ENCODE measurements at places on chromosomes 1 and 21.

DNA sequence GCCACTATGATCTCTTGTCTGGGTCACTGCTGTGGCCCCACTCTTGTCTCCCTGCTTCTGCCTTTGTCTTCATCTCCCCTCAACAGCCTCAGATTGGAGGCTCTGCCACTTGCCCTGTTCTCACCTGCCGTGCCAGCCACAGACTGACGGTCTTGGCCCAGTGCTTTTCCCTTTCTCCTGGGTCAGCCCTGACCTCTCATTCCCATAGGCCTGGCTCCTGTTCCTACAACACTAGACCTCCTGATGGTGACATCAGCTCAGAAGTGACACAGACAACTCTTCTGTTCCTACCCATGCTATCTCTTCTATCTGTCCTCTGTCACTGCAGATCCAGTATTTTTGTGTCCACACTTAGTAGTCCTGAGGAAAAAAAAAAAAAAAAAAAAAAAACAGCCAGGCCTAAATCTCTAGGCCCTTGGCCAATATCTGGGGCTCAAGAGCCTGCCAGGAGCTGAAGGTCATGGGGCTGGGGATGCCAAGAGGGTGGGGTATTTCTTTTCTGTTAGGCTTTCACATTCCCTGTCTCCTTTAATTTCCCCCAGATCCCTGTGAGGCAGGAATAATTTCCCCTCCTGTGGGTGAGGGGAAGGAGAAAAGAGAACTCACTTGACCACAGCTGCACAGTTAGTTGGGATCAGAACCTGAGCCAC lies 42.0 kb upstream of the FOXO6 start:
- DNase-seq, result no peak

DNA sequence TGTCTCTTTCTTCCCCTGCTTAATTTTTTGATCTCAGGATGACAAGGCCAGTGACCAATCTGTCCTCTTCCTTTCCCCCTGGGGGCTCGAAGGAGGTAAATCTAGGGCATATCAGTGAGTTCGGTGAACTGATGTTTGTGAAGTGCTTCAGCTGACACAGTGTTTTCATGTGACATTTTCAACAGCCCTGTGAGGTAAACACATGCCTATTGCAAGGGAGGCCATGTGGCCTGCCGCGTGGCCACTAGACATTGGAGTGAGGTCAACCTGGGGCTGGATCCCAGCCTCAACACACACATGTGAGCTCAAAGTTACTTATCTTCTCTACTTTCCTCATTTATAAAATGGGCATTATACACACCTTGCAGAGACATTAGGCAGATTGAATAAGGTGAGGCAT lies 126.3 kb downstream of the PLPP3 start:
- no peak for DNase-seq

DNA sequence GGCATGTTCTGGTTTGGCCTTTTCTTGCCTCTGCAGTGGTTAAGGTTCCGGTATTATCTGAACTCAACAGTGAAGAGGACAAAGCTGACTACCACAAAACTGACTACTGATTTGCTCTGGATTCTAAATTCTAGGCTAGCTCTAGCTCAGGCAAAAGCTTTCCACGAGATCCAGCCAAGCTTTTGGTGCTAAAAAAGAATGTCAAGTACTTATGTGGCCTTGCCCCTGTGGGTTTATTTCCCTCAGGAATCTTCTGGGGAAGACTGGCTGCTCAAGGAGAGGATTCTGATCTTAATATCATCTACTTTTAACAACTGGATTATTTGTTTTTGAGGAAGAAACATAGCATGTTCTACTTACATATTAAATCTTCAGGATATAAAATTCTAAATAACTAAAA lies 26.1 kb upstream of the MTMR11 start:
- DNase-seq, result no peak

DNA sequence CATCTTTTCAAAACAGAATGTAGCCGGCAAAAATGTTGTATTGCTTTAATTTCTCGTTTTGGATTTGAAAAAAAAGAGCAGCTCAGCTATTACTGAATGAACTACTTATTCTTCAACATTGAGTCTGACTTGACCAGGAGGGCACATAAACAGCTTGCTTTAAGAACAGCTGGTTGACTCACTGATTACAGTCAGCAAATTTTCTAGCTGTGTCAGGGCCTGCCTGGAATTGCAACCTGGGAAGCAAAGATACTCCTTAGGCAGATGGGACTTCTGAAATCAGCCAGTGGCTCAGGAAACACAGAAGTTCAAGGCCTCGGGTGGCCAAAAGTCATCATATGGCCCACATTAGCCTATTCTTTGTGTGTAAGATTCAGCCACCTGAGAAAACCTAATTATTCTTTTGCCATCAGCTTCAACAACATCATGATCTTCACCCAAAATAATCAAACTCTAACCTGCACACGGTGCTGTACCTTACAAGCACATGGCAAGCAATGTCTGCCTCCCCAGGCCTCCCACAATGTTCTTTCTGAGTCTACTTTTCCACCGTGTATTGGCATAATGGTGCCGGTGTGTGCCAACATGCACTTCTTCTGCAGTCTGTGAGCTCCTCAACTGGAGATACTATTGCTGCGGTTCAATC lies 307.2 kb downstream of the HHIPL2 start:
- DNase-seq, result no peak

DNA sequence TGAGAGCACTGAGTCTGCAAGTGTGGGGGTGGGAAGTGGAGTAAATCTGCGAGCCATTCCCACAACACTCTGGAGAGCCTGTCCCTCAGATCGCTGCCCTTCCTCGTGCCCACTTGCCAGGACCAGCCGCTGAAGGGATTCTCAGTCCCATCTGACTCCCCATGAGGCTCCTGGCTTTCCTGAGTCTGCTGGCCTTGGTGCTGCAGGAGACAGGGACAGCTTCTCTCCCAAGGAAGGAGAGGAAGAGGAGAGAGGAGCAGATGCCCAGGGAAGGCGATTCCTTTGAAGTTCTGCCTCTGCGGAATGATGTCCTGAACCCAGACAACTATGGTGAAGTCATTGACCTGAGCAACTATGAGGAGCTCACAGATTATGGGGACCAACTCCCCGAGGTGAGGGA lies 1.9 kb downstream of the OPTC start:
- no peak for DNase-seq

DNA sequence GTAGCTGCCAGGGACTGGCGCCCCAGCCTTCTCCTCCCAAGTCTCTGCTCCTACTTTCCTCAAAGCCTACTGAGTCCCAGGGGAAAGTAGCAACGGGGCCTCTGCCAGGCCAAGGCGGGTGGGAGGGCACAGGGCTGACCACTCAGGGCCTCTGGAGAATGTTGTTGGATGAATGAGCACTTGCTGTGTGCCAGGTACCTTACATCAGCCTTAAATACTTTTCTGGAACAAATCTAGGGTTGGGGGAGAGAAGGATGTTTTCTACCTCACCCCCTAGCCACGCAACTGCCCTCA lies 119.3 kb upstream of the ZBTB40 start:
- no peak for DNase-seq

DNA sequence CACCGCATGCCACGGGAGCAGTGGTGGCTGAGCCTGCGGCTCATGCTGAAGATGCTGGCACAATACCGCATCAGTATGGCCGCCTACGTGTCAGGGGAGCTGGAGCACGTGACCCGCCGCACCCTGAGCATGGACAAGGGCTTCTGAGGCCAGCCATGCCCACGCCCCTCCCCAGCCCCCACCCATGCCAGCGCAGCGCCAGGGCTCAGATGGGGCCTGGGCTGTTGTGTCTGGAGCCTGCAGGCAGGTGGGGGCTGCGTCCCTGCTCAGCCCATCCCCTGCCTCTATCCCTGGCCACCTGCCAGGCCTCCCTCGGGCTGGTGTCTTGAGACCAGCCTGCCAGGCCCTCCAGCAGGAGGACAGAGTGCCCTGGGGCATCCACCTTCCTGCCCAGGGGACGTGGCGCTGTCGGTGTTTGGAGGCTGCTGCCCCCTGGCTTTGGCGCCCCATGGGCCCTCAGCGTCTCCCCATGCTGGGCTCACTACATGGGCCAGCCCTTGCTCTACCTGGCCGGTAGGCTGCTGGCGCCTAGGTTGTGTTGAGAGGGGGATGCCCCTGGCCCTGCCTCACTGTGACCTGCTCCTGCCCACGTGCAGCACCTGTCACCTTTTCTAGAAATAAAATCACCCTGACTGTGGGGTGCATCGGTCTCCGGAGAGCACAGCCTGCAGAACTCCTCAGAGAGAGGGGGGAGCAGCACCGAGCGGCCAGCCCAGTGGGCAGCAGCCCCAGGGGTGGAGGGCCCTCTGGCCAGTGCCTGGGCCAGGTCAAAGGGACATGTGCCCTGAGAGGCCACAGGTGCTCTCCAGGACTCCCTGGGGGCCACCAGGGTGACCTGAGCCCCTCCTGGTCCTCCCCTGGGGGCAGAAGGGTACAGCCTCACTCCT lies 12.2 kb downstream of the CFAP410 start:
- no peak for DNase-seq

DNA sequence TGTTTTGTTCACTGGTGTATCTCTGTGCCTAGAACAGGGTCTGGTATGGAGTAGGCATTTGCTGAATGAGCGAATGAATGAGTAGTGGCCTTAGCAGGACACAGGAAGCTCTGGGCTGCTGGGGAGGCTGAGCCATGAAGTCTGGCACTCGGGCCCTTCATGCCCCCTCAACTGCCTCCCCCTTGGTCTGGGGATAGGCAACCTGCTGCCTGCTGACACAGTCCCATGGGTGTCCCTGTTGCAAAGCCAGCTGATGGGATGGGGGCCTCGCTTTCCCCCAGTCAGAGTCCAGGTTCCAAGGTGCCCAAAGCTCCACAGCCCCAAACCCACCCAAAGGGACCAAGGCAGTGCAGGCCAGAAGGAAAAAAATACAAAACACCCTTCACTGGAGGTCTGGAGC lies 107.0 kb upstream of the CASZ1 start:
- DNase-seq, result no peak

DNA sequence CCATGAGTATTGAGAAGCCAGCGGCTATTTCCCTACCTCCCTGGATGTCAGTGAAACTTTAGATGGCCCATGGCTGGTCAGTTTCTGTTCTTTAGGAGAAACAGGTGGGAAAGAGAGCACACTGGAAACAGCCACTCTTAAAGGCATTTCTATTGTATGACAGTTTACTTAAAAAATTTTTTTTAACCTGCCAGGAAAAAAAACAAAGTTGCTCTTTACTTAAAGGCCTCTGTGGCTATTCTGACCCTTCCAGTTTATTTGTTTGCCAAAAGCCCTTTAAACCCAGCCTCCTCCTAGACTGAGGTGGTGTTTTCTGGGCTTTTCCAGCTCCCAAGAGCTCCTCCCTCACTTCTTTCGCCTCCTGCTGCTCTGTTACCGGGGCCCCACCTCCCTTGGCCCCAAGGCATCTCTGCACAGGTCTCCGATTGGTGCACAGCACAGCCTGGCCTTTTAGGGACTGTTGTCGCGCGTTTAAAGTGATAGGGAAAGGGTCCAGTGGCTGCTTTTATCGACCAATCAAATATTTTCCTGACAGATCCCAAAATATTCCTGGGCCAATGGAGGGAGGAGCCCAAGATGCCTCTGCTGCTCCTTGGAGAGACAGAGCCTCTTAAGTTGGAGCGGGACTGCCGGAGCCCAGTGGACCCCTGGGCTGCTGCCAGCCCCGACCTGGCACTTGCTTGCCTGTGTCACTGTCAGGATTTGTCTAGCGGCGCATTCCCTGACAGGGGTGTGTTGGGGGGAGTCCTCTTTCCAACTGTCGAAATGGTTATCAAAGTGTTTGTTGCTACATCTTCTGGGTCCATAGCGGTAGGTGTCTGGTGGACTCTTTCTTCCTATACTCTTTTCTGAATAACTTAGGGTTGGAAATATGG lies at the start of gene SH3BGR:
Gene SH3BGR (plus strand): TSS at position 639 of the 875 bp plus-strand sequence. CDS start 127 bp downstream, at position 766.
- DNase-seq, result no peak

DNA sequence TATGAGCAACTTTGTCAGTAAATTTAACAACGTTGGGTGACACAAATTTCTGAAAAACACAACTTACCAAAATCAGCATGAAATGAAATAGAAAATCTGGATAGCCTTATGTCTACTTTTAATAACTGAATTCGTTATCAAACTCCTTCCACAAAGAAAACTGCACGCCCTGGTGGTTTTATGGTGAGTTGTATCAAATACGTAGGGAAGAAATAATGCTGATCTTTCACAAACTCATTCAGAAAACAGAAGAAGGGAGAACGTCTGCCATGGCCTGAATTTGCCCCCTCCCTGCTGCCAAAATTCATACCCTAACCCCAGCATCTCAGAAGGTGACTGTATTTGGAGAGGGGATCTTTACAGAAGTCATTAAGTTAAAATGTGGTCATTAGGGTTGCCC lies 50.0 kb upstream of the COL18A1 start:
- no peak for DNase-seq

DNA sequence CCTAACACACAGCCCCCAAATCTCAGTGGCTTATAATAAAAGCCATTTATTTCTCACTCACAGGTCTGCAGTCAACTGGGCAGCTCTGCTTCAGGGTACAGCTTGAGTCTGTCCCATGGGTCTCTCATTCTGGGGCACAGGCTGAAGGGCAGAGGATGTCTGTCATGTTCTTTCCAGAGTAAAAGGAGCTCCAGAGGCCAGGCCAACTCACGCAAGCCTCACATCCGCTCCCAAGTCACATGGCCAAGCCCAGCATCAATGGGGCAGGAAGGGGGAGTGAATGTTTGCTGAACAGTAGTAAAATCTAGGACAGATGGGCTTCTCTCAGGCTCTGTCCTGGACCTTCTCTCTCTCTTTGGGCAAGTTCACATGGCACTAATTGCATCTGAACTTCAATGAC lies 7.1 kb upstream of the SSBP3 start:
- DNase-seq, result no peak

- DNase-seq, result no peak
These were observed at the start of gene SYT2 for GRCh38 chr1:202710070-202711045. TSS of gene SYT2 (minus strand) at chr1:202710454. CDS start at chr1:202605772, 104,682 bp downstream.

GRCh38 chr1:221759436-221759835 lies 17.5 kb upstream of the DUSP10 start:
- no peak for DNase-seq

GRCh38 chr1:51728611-51729155 lies 111.8 kb downstream of the OSBPL9 start:
- no peak for DNase-seq

GRCh38 chr1:67646145-67647035 lies 38.6 kb upstream of the GADD45A start:
- DNase-seq, result no peak

- DNase-seq, result no peak
These were observed 63.7 kb upstream of the DPT start for GRCh38 chr1:168792592-168793125.

DNA sequence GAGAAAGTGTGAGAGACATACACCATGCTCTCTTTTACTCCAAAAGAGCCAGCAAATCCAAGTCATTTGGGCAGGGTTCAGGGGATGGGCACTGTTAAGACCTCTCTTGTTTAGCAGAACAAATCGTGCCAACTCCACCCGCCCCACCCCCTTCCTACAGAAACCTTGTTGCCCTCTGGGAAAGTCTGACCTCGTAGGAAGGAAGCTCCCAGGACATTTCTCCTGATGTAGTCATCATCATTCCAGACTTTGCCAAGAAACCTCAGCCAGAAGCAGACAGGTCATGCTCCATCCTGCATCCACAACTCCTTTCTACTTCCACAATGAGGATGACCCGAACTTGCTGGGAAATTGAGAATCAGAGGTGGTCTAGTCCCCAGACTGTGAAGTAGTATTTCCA lies 57.7 kb downstream of the UBE2T start:
- DNase-seq, result no peak

- DNase-seq, result no peak
These were observed 43.3 kb upstream of the RGS18 start for GRCh38 chr1:192115000-192115399.

All from stimulated activated CD4-positive, alpha-beta T cell treated with anti-CD3 and anti-CD28 coated beads, Interleukin-4, amount 100 ng/mL, for 48 hours (primary cell).